ENCODE measurements at places on chromosomes 2 and 18.

- no peaks in the 10 kb centered on the region for H3K4me1 ChIP-seq
- no peak overlapping the region for H3K27ac ChIP-seq
- DNase-seq: no peak
- H3K36me3 ChIP-seq: no peaks in the 10 kb centered on the region
- H3K27me3 ChIP-seq: no peaks in the 10 kb centered on the region
Observed at GRCh38 chr18:46660957-46661749, 4.1 kb upstream of the LOXHD1 start.

- no peak for DNase-seq
- no peaks in the 10 kb centered on the region for H3K27me3 ChIP-seq
- H3K4me3 ChIP-seq: no peak overlapping the region
- H3K27ac ChIP-seq: no peak overlapping the region
Observed at GRCh38 chr2:9753276-9753600, 90.0 kb upstream of the TAF1B start.

DNA sequence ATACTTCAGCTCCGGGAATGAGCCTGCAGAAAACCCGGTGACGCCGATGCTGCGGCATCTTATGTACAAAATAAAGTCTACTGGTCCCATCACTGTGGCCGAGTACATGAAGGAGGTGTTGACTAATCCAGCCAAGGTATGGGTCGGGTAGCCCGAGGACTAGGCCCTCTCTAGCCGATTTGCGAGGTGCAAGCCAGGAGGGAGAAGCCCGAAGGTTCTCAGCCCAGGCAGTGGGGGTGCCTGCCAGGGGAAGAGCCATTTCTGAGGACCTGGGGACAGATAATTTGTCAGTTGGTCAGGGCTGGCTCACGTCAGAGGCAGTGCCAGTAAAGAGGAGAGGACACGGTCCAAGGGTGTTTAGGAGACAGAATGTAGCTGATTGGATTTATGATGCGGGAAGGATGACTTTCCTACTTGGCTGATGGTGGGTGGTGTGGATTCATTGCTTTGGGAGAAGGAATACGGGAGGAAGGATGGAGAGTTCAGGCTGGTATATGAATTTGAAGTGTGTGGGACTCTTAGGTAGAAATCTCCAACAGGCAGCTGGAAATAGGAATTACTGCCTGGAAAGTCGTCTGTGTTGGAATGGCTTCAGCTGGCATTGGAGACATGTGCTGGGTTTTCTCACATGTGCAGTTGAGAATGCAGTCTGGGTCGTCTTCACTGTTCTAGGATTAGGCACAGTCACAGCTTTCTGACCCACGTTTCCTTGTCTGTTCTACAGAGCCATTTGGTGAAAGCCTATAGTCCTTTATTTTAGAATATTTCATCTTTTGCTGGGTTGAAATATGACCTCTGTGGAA is 874 bp downstream of the NDUFAF7 start:
- no peak for DNase-seq
- H3K4me1 ChIP-seq: peaks cover 10% of the 10 kb centered on the region
- peaks cover 6% of the 10 kb centered on the region for H3K36me3 ChIP-seq

- H3K4me3 ChIP-seq: no peak overlapping the region
- DNase-seq: peak; percentile 57
- peaks cover 7% of the 10 kb centered on the region for H3K4me1 ChIP-seq
Observed at GRCh38 chr2:30115141-30115980, 31.4 kb upstream of the YPEL5 start.

GRCh38 chr2:31227711-31228125 is 6.2 kb upstream of the EHD3 start:
- no peak overlapping the region for H3K27ac ChIP-seq
- H3K36me3 ChIP-seq: no peaks in the 10 kb centered on the region
- H3K4me1 ChIP-seq: no peaks in the 10 kb centered on the region
- DNase-seq: peak; percentile 19

DNA sequence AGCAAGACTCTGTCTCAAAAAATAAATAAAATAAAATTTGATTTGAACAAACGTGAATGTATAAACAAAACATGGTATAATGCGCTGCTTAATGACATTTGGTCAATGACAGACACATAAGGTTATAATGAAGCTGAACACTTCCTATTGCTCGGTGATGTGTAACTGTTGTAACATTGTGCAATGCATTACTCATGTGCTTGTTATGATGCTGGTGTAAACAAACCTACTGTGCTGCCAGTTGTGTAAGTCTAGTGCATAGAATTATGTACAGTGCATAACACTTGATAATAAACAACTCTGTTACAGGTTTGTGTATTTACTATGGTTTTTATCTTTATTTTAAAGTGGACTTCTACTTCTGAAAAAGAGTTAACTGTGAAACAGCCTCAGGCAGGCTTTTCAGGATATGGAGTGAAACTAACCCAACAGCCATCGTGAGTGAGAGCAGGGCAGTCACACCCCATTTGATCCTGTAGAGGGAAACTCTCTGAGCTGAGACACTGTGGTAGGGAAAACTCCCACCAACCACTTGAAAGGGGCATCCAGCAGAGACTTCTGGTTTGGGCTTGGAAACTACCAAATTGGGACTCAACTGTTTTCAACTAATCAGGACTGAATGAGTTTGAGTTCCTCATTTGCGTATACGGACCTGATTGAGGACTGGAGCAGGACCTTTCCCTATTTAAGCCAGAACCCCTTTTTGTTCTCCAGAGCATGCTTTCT is 8.7 kb upstream of the RPRD1A start:
- no peak for DNase-seq
- H3K27ac ChIP-seq: no peak overlapping the region
- no peaks in the 10 kb centered on the region for H3K36me3 ChIP-seq
- no peaks in the 10 kb centered on the region for H3K27me3 ChIP-seq
- H3K4me1 ChIP-seq: no peaks in the 10 kb centered on the region
- no peak overlapping the region for H3K4me3 ChIP-seq

DNA sequence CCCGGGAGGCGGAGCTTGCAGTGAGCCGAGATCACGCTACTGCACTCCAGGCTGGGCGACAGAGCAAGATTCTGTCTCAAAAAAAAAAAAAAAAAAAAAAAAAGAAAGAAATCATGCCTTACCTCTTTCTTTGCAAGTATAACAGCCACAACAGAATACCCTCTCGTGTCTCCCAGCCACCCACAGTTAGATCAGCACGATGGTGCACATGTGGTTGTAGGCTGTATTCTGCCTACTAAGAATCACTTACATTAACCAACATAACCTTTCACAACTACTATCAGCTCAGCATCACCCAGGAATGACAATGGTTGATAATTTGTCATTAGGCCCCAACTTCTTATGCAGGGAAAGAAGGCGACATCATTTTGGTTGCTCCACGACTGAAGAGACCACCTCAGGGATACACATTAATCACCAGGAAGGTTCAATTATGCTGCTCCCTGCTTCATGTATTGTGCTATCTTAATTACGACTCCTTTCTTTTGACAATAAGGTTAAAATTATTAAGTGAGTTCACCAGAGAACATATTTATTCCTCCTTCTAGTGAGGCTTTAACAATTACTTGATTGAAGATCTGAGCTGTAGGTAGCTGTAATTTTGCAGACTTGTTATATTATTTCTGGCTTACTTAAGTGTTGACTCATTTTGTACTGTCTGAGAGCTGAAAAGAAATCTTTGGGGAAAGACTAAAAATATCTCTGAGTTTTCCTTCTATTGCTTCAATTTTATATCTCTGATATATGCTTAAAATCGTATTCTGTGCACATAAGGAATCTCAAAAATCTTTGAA is 120.1 kb downstream of the LRP1B start:
- H3K36me3 ChIP-seq: no peaks in the 10 kb centered on the region
- DNase-seq: no peak
- no peak overlapping the region for H3K4me3 ChIP-seq
- no peak overlapping the region for H3K27ac ChIP-seq
- no peaks in the 10 kb centered on the region for H3K27me3 ChIP-seq

DNA sequence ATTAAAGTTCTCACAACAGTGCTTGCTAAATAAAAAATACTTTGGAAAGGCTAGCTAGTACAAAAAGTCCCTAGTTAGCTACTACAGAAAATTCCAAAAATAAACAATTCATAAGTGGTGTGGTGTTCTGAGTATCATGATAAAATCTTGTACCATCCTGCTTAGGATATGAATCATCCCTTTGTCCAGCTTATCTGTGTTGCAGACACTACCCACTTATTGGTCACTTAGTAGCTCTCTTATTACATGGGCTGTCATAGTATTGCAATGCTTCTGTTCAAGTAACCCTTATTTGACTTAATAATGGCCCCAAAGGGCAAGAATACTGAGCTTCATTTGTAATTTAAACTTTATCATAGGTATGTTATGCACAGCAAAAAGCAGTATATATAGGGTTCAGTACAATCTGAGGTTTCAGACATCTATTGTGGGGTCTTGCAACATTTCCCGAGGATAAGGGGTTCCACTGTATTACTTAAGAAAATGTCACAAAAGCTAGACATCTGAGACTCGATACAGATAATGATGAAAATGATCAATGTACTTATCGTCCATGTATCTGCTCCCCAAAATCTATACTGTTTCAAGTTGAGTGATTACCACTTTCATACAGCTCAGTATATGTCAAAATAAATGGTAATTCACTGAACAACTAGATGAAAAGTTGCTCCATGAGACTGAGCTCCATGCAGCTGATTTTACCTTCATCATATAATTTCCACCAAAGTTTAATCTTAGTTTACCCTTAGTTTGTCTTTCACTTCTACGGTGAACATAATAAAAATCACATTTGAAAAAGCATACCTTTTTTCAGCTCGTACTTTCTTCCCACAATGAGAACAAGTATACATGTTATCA is 93.8 kb downstream of the C2orf74 start:
- no peak overlapping the region for H3K27ac ChIP-seq
- DNase-seq: no peak
- no peaks in the 10 kb centered on the region for H3K27me3 ChIP-seq
- H3K4me1 ChIP-seq: no peaks in the 10 kb centered on the region
- H3K36me3 ChIP-seq: no peaks in the 10 kb centered on the region

DNA sequence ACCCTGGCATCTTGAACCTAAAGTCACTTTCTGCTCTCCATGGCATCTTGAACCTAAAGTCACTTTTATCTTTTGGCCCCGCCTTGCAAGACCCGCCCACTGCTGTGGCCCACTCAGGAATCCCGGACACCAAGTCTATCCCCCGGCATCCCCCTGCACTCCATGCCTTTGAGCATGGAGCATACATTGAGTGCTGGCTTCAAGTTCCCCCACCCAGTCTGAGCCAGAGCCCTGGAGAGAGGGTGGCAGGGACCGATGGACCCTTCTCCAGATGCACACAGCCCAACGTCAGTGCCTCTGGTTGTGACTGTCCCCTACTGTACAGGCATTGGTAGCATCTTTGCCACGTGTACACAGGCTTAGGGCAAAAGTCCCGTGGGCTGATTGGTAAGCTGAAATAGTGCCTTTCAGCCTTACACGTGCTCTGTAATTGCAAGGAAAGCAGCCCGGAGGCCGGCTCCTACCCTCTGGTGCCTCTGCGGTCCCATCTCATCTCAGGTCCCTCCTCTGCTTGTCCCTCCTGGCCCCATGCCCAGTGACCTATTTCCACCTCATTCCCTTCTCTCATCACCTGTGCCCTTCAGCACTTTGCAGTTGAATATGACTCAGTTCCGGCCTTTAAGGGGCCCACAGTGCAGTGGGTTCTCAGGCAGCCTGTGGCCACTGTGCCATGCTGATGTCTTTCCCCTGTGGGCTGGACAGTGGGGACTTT is 154.0 kb downstream of the INHBB start:
- no peaks in the 10 kb centered on the region for H3K36me3 ChIP-seq
- H3K27me3 ChIP-seq: peaks cover 7% of the 10 kb centered on the region
- no peak overlapping the region for H3K4me3 ChIP-seq
- no peak for DNase-seq
- H3K4me1 ChIP-seq: no peaks in the 10 kb centered on the region

DNA sequence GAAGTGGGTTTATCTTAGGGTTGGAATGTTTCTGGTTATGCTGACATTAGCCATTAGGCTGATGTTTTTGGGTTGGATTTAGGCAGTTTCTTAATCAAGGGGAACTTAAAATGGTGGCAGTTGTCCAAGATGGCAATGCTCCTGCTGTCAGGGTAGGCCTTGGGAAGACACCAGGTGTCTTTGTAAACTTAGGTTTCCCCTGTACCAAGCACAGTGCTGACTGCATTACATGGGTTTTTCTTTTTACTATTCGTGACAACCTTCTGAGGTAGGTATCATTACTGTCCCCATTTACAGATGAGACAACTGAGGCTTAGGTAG is 528 bp upstream of the ATG16L1 start:
- H3K36me3 ChIP-seq: peaks cover 1% of the 10 kb centered on the region
- DNase-seq: no peak
- no peaks in the 10 kb centered on the region for H3K4me1 ChIP-seq
- no peak overlapping the region for H3K27ac ChIP-seq
- H3K27me3 ChIP-seq: no peaks in the 10 kb centered on the region

DNA sequence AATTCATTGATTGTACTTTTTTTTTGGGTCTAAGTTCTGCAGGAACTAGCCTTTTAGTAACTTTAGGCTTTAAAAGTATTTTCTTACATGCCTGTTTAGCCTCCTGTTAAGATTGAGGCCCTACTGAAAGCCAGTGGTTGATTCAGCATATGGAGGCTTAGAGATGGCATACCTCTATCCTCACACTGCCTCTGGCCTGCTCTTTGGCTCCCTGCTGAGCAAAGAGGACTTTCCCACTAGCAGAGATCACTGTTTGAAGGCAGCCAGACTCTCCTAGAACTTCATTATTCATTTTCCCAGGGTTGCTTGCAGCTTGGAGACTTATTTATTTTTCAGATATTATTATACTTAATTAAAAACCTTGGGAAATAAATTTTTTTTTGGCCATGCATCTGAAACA is 405.6 kb upstream of the MEX3C start:
- no peaks in the 10 kb centered on the region for H3K36me3 ChIP-seq
- DNase-seq: no peak
- no peak overlapping the region for H3K4me3 ChIP-seq
- no peak overlapping the region for H3K27ac ChIP-seq

- no peaks in the 10 kb centered on the region for H3K27me3 ChIP-seq
- no peaks in the 10 kb centered on the region for H3K36me3 ChIP-seq
- DNase-seq: no peak
Observed at GRCh38 chr2:5618271-5618670, 73.9 kb upstream of the SOX11 start.

GRCh38 chr2:153967248-153967973 is 95.7 kb downstream of the GALNT13 start:
- DNase-seq: no peak
- H3K27me3 ChIP-seq: peaks cover 1% of the 10 kb centered on the region
- H3K27ac ChIP-seq: no peak overlapping the region
- H3K4me3 ChIP-seq: no peak overlapping the region

DNA sequence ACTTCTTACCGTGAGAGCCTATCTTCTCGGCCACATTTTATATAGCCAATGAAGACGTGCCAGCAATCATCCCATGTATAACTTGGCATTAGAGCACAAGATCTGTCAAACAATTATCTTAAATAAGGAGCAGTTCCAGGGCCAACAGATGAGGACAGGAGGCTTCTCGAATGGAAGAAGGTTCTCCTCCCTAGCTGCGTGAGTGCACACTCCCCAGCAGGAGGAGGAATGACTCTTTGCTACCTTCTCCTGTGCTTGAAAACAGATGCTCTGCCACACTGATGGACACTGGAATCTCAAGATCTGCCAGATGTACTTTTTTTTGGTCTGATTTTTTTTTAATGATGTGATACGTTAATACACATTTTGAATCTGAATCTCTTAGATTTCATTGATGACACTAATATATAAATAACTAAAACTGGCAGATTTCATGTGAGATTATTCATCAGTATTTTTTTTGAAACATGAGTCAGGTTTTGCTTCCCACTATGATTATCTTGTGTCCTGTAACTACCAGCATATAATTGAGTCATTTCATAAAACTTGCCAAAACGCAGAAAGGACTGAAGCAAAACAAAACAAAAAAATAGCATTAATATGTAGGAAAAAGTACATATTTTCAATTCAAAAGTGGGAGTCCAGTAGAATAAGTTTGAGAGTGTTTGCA is 626 bp upstream of the VIT start:
- no peak overlapping the region for H3K4me3 ChIP-seq
- no peak overlapping the region for H3K27ac ChIP-seq
- DNase-seq: no peak
- no peaks in the 10 kb centered on the region for H3K27me3 ChIP-seq
